ENCODE measurements at places on chromosomes 12 and 14.

- DNase-seq: no peak
Observed at GRCh38 chr14:51360592-51360991, 120.5 kb downstream of the TMX1 start.

- no peak for DNase-seq
Observed at GRCh38 chr12:132456944-132457495, 32.9 kb upstream of the FBRSL1 start.

DNA sequence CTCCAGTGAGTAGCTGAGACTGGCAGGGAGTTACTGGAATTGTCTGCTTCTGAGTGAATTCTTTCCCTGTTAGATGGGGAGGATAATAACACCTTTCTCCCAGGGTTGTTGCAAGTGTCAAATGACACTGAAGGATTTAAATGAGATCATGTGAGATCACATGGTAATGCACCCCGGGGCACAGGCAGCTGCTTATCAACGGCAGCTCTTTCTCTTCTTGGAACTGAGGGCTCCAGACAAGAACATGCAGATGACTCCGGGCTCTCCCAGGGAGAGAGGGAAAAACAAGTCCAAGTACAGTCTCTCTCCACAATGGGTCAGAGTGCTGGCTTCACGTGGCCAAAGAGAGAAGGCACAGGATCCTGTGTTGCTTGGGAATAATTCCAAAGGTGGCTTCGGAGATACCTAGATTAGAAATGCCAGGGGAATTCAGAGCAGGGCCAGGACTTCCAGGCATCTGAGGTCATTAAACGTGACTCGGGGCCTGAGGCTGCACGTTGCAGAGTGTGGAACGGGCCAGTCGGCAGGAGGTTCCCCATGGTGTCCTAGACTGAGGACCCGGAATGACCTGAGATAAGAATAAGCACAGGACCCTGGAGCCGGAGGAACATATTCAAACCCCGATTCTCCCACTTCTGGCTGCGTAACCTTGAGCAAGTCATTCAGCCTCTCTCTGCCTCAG, 109.2 kb downstream of the PRMT8 start:
- no peak for DNase-seq

DNA sequence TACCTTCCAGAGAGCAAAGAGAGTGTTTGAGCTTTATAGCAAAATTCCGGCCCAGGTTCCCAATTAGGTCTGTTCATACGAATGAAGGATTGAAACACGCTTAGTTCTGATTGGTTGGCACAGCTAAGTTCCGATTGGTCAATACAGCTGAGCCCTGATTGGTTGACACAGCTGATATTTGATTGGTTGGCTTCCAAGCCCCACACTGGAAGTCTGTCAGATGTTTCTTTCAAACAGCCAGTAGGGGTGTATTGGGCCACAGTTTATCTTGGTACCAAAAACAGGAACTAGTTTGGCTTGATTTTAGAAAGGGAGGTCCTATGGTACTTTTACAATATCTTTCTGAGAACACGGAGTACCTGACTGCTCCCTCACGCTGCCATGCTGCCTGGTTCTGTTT, 93.4 kb downstream of the CAND1 start:
- DNase-seq: no peak

- DNase-seq: no peak
Observed at GRCh38 chr12:75196865-75197264, 12.8 kb downstream of the KCNC2 start.
